Lower leg skin (tissue), 4 donors: ENCODE measurements at places on chromosomes 11 and 22. TPM values are rescaled to one million over a fixed set of nuclear protein-coding genes. Genes with fewer than 3 reads are reported as not detected.

DNA sequence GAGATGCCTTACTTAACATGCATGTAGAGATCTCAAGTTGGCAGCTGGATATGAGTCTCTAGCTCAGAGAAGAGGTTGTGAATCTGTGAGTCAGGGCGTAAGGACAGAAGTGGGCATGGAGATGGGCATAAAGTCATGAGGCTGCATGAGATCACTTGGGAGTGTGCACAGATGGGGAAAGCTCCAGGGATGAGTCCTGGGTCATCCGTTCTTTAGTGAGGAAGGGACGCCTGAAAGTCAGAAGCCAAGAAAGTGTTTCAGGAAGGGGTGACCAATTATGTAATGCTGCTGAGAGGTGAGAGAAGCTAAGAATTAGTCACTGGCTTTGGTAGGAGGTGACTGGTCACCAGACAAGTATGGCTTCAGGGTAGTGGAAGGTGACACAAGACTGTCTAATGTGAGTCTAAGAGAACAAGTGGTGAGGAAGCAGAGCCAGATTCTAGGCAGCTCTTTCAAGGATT, 6.7 kb downstream of the ACP2 start:
- DNase-seq, result no peak

CHST1 gene
- 1.7 TPM for total RNA-seq

GRCh38 chr11:58497951-58498350, 10.0 kb downstream of the OR5B21 start:
- no peak for DNase-seq

CSNK2A3 gene
- total RNA-seq, result 0.71 TPM

DNA sequence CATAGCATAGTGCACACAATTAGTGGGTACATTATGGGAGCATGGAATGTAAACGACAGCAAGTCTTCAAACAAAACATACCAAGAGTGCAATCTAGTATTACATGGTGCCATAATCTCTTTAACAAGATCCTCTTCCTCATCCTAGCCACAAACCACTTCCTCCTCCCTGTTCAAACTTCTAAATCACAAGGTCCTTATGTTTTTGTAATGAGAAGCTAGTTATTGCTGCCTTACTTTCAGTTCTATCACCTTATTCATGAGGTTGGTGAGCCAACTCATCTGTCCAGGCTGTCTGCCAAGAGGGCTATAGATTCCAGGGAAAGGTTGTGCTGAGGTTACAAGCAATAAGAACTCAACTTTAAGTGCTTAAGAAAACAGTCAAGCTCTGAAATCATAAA, 195.4 kb upstream of the ARHGAP20 start:
- no peak for DNase-seq

CLTCL1 gene
- total RNA-seq, result 8.2 TPM

DNA sequence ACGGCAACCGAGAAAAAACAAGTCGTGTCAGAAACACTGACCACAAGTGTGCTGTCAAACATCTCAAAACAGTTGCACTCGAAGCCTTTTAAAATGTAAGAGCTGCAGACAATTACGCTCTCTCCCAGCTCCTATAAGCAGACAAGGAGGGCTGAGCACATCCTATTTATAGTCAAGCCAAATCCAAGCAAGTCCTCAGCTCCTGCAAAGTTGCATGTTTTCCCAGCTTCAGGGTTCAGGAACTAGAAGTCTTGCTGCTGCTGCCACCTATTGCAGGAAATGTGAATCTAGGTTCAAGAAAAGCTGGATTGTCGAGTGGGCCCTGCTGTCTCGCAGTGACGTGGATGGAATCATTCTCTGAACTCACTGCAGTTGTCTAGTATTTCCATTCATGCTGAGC, 15.5 kb downstream of the EFCAB6 start:
- no peak for DNase-seq

DNA sequence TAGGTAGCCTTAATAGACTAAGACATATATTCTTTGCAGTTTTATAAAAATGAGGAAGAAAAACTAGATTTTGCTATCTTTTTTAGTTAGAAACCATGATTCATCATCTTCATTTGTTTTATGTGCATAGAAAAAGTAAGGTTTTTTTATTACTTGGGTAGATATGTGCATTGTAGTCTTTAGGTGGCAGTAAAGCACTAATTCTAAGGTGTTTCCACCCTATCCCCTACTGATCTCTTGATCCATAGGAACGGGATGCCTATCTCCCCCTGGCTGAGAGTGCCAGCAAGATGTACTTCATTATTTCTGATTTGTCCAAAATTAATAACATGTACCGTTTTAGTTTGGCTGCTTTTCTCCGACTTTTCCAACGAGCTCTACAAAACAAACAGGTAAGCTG, 148.1 kb downstream of the DYNC2H1 start:
- DNase-seq, result no peak

DNA sequence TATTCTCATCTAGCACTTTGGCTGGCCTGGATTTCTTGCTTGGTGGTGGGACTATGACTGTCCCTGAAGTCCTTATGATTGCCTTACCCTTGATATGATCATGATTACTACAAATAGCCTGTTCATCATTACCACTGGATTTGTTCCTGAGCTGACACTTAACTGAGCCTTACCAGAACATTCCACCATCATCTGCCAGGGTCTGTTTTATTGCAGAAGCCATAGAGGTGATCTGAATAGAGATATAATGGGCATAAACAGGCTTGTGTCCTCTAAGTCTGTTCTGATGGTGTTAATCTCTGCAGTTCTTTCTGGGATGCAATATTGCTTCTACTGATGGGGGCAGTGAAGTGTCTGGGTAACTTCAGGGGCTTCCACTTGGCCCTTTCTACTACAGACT, 12.4 kb upstream of the ALG8 start:
- no peak for DNase-seq

DNA sequence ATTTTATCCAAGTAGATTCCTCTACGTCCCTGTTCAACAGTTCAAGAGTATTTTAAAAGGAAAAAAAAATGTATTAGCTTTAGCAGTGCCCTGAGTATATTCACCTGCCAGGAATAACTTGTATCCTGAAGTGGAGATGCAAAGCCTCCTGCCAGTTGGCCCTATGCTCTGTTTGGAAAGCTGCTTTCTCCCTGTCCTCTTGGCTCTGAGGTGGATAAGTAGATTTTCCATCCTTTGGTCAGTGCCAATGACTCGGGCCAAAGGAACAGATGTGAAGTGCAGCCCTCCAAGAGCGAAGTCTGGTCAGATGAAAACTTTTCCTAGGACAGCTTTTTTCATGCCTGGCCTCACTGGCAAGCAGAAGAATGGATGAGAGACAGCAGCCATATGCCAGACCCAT, 839.9 kb upstream of the TENM4 start:
- DNase-seq, result no peak
